Ammon's horn (tissue), 1 donor: ENCODE measurements at places on chromosomes 4 and X.

- no peak for DNase-seq
These were observed 344.5 kb upstream of the RASGEF1B start for GRCh38 chr4:81816031-81816761.

- peak; percentile 38 for DNase-seq
These were observed 180.8 kb downstream of the FRMPD4 start for GRCh38 chrX:12319003-12319519.

DNA sequence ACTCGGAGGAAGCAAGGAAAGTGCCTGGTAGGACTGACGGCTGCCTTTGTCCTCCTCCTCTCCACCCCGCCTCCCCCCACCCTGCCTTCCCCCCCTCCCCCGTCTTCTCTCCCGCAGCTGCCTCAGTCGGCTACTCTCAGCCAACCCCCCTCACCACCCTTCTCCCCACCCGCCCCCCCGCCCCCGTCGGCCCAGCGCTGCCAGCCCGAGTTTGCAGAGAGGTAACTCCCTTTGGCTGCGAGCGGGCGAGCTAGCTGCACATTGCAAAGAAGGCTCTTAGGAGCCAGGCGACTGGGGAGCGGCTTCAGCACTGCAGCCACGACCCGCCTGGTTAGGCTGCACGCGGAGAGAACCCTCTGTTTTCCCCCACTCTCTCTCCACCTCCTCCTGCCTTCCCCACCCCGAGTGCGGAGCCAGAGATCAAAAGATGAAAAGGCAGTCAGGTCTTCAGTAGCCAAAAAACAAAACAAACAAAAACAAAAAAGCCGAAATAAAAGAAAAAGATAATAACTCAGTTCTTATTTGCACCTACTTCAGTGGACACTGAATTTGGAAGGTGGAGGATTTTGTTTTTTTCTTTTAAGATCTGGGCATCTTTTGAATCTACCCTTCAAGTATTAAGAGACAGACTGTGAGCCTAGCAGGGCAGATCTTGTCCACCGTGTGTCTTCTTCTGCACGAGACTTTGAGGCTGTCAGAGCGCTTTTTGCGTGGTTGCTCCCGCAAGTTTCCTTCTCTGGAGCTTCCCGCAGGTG lies 637 bp downstream of the AR start:
- no peak for DNase-seq

DNA sequence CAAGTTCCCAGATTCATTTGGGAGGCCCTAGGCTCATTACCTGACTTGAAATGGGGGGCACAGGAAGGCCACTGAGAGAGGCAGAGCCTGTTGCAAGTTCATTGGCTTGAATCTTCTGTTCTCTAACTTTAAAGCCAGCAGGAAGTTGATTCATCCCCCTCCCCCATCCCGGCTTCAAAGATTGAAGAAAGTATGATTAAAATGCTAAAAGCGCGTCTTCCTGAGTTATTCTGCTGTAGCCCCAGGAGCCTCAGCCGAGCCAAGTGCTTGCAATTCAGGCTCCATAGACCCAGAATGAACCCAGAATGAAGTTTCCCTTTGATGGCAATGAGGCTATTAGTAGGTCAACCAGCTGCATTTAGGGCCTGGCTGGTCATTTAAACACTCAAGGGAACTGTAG lies 14.7 kb downstream of the CHST7 start:
- DNase-seq, result peak; percentile 40

DNA sequence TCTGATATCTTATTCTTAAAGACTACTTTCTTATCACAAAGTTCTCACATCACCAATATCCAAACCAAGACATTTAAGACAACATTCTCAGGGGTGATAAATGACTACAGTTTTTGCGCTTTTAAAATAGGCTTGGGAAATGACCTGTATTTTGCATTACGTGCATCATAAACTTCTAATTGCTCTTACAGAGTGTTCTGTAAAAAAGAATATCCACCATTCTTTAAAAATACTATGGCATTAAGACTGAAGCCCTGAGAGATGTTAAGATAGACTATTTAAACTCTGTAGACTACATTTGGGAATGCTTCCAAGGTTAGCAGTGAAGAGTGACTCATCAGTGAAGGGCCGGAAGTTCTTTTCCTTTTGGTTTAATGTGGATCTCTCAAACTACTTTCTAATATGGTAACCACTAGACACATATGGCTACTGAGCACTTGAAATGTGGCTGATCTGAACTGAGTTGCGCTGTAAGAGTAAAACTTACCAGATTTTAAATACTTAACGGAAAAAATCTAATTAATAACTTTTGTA lies 518.8 kb upstream of the FTHL17 start:
- no peak for DNase-seq

DNA sequence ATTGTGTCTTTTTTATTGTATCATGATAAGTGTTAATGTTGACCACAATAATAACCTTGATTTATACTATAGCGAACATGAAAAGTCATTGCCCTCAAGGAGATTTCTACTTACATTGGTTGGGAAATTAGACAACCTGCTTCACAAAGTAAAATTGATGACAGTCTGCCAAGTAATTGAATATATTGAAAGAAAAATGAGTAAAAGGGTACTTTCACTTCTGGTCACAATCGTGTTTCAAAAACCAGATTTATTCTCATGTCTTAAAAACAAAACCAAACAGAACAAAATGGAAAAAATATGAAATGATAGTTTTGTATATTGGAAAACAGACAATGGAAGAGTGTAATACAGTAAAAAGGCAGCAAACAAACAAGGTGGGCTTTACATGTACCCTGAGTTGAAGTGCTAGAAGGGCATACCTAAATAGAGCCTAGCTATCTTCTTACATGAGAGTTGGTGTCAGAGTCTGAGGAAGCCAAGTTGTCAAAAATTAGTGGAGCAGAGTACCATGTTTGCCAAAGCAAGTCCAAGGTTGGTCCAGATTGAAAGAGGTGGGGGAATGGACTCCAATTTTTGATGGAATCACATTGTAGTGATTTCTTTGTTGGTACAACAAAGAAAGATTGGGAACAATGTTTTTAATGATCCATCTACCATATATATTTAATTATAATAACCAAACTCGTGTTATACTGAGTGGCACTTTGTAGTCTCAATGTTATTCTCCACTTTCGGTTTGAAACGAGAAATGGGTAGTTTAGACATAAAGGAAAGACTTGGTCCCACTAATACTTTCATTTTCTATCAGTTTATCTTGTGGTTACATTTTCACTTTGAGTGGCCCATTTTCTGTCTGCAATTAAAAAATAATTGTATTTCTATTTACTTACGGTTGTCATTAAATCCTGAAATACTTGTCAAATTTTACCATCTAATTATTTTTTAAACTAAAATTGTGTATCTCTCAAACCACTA lies 775.6 kb downstream of the STIM2 start:
- DNase-seq, result no peak

GRCh38 chrX:12360986-12361598 lies 222.8 kb downstream of the FRMPD4 start:
- no peak for DNase-seq

DNA sequence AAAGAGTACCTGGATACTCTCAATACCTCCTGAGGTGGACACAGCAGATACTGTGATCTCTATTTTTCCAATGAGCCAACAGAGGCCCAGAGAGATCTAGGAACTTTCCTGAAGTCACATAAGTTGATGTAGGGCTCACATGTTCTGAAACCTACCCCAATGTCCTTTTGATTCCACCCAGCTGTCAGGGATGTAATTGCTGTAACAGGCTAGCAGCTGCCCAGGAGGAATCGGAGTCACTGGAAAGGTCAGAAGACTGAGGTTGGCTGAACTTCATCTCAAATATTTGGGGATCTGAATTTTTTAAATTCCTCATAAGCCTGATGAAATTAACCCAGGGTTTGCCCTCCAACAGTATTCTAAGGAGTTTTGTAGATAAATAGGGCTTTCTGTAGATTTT lies 52.5 kb upstream of the PROM1 start:
- no peak for DNase-seq

GRCh38 chr4:13922459-13922858 lies 294.9 kb upstream of the BOD1L1 start:
- no peak for DNase-seq

- DNase-seq, result no peak
These were observed 239.9 kb upstream of the DKK2 start for GRCh38 chr4:107276052-107276451.

- DNase-seq, result no peak
These were observed 35.8 kb downstream of the CHRDL1 start for GRCh38 chrX:110759785-110760184.

DNA sequence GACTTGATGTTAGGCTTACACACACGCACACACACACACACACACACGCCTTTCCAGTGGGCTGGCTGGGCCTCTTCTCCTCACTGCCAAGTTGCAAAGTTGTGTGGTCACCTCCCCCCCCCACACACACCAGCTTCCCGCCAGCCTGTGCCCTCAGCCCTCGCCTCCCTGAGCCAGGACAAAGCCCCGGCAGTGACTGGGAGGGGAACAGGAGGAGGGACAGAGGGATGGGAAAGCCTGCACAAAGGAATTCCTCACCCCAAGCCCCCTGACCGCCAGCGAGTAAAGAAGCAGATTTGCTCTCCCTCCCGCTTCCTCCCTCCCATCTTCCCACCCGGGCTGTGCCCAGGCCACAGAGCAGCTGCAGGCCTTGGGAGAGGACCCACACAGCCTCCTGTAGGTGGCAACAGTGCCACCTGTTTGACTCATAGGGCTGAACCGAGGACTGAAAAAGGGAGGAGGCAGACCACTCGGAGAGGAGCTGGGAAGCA lies at the start of gene GDPD2:
Gene GDPD2 (plus strand): TSS at position 464 of the 491 bp plus-strand sequence. CDS start 1,671 bp downstream, outside the sequence.
- DNase-seq, result peak; percentile 36

- DNase-seq, result no peak
These were observed 51.0 kb upstream of the SPIN4 start for GRCh38 chrX:63402106-63402505.

- DNase-seq, result no peak
These were observed 50.4 kb downstream of the ABLIM2 start for GRCh38 chr4:8108261-8108660.

DNA sequence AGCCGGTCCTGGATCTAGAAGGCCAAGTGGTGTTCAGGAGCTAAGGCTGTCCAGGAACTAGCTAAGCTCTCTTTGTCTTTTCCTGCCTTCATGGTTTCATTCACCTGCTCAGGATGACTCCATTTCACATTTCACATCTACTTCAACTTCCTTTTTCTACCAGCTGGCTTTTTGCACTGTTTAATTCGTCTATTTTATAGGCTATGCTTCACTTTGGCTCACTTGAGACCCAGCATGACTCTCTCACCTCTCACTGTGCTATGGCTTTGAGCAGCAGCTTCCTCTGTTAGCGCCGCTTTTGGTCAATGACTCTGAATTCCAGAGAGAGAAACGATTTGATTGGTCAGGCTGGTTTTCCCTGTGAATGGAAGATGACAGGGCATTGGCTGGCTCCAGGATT lies 213.5 kb upstream of the CLNK start:
- DNase-seq, result no peak

GRCh38 chr4:113919611-113920010 lies 59.8 kb downstream of the ARSJ start:
- no peak for DNase-seq

DNA sequence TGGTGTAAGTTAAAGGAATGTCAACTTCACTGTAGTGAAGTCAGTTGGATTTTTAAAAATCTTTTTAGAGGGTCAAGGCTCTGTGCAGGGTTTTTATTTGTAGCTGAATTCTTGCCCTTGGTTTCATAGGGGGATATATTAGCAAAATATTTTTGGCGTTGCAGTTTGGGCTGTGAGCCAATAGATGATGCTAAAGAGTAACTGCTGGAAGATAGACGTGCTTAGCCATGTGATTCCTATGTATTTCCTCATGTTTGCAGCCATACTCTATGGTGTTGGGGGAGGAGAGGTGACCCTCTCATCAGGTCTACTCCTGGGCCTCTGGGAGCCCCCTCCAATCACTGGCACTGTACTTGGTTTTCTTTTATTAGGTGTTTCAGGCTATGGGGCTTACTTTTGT lies 246.7 kb upstream of the ARHGAP24 start:
- no peak for DNase-seq

DNA sequence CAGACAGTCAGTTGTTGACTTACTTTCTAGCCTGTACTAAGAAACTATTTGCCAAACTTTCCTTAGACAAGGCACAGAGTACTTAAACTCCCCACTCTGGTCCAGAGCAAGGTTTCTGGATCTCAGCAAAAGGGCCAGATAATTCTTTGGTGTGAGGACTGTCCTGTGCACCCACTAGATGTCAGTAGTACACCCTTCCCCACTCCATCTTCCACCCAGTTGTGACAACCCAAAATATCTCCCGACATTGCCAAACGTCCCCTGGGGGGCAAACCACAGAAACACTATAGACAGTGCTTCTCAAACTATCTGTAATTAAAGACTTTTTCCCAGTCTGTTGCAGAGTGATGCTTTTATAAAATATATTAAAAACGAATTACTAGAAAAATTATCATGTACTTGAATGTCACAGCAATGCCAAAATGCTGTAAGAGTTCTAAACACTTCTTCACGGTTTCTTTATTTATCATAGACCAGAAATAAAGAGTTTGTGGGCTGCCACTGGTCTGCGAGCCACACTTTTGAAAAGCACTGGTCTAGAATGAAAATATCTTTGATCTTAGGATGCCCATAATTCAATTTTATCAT lies 203.5 kb downstream of the PRDM5 start:
- peak; percentile 38 for DNase-seq

- DNase-seq, result no peak
These were observed 19.0 kb downstream of the MRPL1 start for GRCh38 chr4:77881460-77882295.

DNA sequence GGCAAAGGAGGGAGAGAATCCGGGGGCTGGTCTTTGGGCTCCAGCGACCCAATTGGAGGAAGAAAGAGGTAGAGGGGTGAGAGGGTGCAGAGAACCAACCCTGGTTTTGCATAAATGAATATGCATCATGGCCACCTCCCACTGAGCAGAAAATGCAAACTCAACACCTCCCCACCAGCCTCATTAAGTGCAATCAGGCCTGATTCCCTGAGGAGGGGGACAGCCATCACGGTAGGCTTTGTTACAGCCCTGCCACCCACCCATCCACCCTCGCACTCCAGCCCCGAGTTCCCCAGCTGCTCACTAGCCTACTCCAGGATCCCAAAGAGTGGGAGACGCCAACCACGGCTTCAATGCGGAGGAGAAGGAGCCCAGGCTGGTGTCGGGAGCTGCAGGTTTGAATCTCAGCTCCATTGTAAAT lies 48.3 kb upstream of the MAN2B2 start:
- no peak for DNase-seq
